Non-pigmented ciliary epithelial cell (primary cell): ENCODE measurements at places on chromosomes 6 and 20.

DNA sequence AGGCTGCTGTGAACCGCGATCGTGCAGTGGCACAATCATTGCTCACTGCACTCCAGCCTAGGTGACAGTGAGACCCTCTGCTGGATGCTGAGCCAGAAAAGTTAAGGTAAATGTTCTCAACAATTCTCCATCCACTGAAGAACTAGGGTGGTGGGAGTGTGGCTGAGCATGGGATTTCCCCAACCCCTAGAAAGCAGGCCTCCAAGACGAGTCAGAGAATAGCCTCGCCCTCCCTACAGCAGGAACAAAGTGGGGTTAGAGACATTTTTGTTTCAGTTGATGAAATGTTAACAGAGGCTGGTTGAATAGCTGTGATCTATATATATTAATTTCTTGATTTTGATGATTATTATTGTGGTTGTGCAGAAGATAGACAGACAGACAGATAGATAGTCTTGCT, 6.1 kb upstream of the ALDH8A1 start:
- DNase-seq: no peak

DNA sequence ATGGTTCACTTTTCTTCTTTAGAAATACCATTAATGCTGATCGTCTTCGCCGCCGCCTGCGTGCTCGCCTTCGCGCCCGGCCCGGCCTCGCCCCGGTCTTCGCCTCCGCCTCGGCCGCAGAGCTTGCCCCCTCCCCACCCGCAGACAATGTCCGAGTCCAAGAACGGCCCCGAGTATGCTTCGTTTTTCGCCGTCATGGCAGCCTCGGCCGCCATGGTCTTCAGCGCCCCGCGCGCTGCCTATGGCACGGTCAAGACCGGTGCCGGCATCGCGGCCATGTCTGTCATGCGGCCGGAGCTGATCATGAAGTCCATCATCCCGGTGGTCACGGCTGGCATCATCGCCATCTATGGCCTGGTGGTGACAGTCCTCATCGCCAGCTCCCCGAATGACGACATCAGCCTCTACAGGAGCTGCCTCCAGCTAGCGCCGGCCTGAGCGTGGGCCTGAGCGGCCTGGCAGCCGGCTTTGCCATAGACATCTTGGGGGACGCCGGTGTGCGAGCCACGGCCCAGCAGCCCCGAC, 4.8 kb upstream of the PRPH2 start:
- DNase-seq: no peak

GRCh38 chr20:21006611-21007010, 99.5 kb downstream of the LINC00237 start:
- DNase-seq: no peak

DNA sequence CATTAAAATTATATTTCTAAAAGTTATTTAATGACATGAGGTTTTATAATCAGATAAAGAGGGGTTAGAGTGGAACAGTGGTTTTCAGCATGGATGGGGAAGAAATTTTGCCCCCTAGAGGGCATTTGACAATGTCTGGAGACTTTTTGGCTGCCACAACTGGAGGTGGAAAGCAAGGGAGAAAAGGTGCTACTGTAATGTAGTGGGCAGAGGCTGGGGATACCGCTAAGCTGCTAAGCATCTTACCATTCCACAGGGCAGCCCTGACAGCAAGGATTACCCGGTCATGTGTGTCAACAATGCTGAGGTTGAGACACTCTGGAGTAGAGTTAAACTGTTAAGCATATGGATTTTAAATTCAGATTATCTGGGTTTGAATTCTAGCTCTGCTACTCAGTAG, 52.9 kb upstream of the FABP7 start:
- DNase-seq: no peak

DNA sequence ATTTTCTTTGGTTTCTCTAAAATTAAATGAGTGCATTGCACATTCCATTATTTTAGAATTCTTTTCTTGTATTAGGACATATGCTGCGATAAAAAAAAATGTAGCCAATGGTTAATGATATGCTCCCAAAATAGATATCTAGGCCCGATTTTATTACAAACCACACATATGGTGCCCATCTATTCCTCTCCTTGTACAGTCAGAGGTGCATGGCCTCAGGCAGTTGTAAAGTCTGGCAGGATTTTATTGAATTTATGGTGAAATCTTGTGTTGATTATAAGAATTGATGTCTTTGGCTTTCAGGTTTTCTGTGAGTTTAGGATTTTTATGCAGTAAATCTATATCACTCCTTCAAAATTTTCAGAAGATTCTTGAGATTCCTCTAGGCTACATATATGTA, 192.2 kb downstream of the RFPL4B start:
- no peak for DNase-seq

GRCh38 chr6:132380358-132381029, 20.8 kb downstream of the MOXD1 start:
- DNase-seq: no peak

DNA sequence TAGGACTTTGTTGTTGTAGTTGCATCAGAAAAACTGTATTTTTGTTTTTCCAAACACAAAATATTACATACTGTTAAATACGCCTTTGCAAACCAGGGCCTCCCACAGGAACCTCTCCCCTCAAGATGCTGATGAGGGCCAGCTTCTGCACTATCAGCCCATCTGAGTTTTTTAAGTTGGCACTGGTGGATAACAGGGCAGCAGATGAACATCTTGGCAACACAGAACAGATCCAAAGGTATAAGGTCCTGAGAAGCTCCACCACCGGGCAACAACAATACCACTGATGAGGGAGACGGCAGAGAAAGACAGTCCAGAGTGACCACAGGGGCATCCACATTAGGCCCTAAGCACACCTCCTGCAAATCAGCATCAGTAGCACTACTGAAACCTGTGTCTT, 177.7 kb downstream of the DLL1 start:
- DNase-seq: no peak

GRCh38 chr6:35081426-35081851, 59.7 kb downstream of the TCP11 start:
- no peak for DNase-seq

DNA sequence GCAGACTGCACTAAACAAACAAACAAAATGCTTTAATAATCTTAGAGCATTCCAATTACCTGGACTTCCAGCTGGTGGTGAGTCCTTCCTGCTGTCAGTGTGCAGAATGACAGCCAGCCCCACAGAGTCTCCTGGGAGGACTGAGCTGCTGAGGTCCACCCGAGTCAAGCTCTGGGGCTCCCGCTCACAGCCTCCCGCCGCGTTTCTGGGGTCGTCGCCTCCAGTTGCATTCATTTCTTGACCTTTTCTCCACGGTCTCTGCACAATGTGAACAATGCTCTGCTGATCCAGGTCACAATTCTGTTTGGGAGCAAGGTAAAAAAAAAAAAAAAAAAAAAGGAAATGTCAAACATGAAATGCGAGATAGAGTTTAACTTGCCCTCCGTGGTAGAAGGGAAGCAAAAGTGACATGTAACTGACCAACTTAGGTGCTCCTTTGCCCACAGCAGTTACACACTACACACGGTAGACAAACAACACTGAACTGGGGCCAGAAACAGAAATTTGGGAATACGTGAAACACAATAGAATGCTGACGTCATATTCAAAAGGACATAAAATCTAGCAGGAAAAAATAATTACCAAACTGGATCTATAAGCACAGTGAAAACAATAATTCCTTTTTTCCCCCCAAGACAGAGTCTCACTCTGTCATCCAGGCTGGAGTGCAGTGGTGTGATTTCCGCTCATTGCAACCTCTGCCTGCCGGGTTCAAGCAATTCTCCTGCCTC, 464.9 kb downstream of the PRKN start:
- no peak for DNase-seq

DNA sequence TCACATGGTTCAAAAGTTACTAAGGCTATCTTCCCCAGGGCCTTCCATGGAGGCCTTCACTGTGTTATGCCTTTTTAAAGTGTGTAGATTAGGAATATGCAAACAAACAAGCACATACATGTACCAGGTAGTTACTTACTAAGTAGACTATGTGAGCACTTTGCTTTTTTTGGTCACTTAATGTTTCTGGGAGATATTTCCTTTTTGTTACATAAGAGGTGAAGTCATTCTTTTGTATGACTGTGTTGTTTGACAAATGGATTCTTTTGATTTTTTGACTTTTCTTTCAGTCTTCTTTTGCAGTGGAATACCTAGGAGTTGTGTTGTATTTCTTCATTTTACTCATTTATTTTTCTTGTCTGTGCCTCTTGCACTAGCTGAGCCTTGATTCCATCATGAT, 39.6 kb upstream of the BCAS1 start:
- no peak for DNase-seq

DNA sequence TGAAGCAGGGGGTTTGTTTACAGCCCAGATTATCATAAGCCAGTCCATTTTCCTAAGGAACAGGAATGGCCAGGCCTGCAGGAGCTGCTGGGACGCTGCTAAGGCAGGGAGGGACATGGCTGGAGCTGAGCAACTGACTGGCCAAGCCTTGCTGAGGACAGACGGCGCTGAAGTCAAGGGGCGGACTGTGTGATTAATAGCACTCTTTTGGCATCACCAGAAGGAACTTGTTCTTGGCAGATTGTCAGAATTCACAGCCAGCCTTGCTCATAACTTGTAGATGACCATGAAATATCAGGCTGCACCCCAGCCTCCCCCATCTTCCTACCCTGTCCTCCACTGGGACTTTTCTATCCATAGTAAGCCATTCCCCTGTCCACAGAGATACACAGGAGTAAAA, 218.8 kb upstream of the RNF24 start:
- no peak for DNase-seq

DNA sequence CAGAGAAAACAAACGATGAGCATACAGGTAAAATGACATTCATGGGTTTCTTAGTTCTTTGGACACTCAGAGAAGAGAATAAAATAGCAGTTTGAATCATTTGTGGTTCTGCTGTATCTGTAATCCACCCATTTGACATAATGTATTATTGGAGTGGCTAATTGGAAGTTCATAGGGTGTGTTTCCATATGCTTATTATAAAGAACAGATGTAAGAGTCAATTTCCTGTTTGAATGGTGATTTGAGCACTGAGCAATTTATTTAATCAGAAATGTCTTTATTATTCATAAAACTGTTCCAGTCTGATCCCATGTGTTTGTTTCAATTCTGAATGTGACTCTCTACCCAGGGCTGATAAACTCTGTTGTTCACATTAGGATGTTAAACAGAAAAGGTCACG, 939.1 kb downstream of the KIF16B start:
- DNase-seq: no peak

DNA sequence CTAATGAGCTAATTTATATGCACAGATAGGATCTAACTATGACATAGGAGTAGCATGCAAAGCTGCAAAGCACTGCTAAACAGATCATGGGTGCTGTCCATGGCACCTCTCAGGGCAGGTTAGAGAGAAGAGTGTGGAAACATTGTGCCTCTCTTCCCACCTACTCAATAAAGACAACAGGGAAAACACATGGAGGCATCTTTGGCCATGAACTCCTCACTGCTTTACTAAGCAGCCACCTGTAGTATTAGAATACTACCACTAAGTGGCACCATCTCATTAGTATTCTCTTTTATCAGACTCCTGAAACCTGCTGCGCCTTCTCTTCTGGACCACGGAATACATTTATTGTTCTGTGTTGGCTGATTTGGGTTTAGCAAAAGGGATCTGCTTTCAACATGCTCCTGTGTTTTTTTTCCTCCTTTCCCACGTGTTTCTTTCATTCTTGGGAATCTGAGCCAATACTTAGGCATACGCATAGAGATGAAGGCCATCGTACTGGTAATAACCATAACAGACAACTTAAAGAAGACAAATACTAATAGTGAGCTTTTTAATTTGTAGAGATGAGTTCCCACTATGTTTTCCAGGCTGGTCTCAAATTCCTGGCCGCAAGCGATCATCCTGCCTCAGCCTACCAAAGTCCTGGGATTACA, 9.4 kb upstream of the HDDC2 start:
- no peak for DNase-seq

GRCh38 chr20:62830821-62831220, 14.0 kb downstream of the COL9A3 start:
- DNase-seq: no peak

DNA sequence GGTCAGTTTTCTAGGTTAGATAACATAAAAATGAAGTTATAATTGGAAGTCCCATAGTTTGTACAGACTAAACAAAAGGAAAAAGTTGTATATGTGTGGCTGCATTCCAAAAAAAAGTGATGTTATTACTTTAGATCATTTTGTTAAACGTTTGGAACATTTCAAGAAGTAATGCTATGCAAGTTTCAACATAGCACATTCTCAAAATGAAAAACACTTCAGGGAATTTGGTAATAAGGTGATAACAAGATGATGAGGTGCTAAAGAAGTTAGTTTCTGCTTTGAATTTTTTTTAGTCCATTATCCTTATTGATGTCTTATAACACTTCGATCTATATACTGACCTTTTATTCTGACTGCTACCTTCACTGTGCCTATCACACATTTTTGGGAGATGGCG, 250.7 kb downstream of the PHF3 start:
- DNase-seq: no peak

DNA sequence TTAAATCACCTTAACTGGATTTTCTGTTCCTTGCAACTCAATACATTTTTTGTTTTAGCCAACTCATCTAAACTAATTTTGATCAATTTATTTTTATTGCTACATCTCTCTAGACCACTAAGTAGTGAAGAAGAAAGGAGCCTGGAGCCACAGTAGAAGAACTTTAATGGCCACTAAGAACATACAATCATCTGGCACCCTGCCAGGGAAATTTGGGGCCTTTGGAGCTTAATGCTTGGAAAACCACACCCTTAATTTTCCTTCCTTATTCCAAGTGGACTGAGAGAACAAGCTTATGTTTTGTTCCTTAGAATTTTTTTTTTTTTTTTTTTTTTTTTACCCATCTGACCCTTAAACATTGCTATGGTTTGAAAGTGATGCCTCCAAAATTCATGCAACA, 12.0 kb upstream of the GMDS start:
- DNase-seq: no peak

- no peak for DNase-seq
Measured at GRCh38 chr6:130239755-130240154, 17.0 kb upstream of the SAMD3 start.

DNA sequence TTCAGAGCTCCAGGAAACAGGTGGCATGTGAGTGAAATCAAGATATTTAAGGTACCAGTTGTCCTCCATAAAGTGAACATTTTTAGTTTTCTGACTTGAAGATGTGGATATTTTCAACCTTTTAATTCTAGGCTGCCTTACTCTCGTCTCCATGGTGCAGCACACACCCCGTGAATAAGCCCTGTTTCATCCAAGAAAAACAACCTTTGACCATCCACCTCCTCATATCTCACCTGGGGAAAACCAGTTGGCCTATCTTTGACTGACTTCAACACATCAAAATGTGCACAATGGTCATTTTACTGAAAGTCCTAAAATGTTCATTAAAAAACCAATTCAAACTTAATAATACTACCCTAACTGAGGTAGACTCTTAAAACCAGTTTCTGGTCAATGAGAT, 73.8 kb upstream of the CD2AP start:
- DNase-seq: no peak

GRCh38 chr6:49969605-49970004, at the start of gene DEFB113:
Gene DEFB113 (minus strand): TSS chr6:49969625. CDS start chr6:49969625, 0 bp downstream.
- DNase-seq: no peak

- no peak for DNase-seq
Measured at GRCh38 chr6:162198925-162199324, 528.6 kb downstream of the PRKN start.

GRCh38 chr20:64091770-64092169, 7.6 kb upstream of the LKAAEAR1 start:
- no peak for DNase-seq
